ENCODE measurements at places on chromosomes 4 and X. TPM values are rescaled to one million over a fixed set of nuclear protein-coding genes. Genes with fewer than 3 reads are reported as not detected.

The FAM9B gene
- total RNA-seq = not detected

The FRG2 gene
- not detected for total RNA-seq

The EIF1AX gene
- 23.1 TPM for total RNA-seq

The PDLIM3 gene
- 5.7 TPM for total RNA-seq

The CLNK gene
- not detected for total RNA-seq
